Vagina (tissue), 2 donors: ENCODE measurements at places on chromosomes 5 and 9. TPM values are rescaled to one million over a fixed set of nuclear protein-coding genes. Genes with fewer than 3 reads are reported as not detected.

The FBN2 gene
- 0.49 TPM for total RNA-seq

The LTC4S gene
- total RNA-seq: 10.6 TPM

The OR1J2 gene
- not detected for total RNA-seq

The PROB1 gene
- total RNA-seq: 2.5 TPM

The GPSM1 gene
- 35.4 TPM for total RNA-seq

The HTR1A gene
- total RNA-seq: not detected

The TRAF1 gene
- 6.9 TPM for total RNA-seq

The DNLZ gene
- total RNA-seq: 25.0 TPM

The MED10 gene
- total RNA-seq: 32.7 TPM

The LHX3 gene
- total RNA-seq: not detected

The OR2Y1 gene
- total RNA-seq: not detected

The SEMA5A gene
- 9.3 TPM for total RNA-seq

The PIP5K1B gene
- total RNA-seq: 2.9 TPM

The LURAP1L gene
- 14.5 TPM for total RNA-seq

The FOXI1 gene
- total RNA-seq: not detected

The ANKRD55 gene
- total RNA-seq: 0.74 TPM

The TTC23L gene
- total RNA-seq: 0.25 TPM

The RLN2 gene
- total RNA-seq: not detected

The SLC1A3 gene
- total RNA-seq: 18.9 TPM

The HBEGF gene
- 16.2 TPM for total RNA-seq

The PTGDS gene
- total RNA-seq: 301 TPM

The HRCT1 gene
- 5.4 TPM for total RNA-seq

The RNF224 gene
- 0.74 TPM for total RNA-seq

The RPS23 gene
- total RNA-seq: 2,334 TPM

The IFNB1 gene
- total RNA-seq: not detected

The VAV2 gene
- 8.3 TPM for total RNA-seq

The CD180 gene
- total RNA-seq: 2.0 TPM
